ENCODE measurements at places on chromosomes 5 and 9.

DNA sequence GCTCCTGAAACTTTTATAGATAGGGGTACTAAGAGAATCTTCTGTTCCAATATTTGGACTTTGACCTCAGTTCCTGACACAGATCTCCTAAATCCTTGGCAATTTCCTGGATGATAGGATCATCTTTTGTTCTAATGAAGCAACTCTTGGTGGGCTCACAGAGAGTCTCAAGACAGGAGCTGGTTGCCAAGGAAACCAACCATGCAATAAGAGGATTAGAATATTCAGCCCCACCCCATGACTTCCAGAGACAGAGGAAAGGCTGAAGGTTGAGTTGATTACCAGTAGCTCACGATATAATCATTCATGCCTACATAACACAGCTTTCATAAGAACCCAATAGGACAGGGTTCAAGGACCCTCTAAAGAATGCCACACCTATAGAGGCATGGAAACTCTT lies 2050.2 kb upstream of the CDH6 start:
- no peaks in the 10 kb centered on the region for H3K27me3 ChIP-seq
- H3K4me1 ChIP-seq, result no peaks in the 10 kb centered on the region
- DNase-seq, result no peak
- H3K36me3 ChIP-seq, result no peaks in the 10 kb centered on the region
- no peak overlapping the region for H3K4me3 ChIP-seq

DNA sequence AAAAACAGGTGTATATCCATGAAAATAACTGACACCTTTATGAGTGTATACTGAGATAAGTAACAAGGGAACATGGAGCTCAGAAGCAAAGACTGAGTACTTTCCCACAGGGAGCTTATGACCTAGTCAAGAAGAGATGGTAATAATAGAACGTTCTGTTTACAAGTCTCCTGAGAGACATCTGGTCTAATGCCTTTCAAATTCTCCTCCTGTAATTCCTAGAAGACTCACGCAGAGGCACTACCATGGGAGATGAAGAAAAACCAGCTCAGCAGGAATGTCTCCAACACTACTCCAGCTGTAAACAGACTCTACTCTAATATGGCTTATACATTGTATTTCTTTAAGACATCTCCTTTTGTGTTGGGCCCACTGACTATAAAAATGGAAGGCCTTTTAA lies 503.6 kb upstream of the TUSC1 start:
- no peaks in the 10 kb centered on the region for H3K36me3 ChIP-seq
- no peak overlapping the region for H3K4me3 ChIP-seq
- DNase-seq, result no peak
- no peak overlapping the region for H3K27ac ChIP-seq
- H3K27me3 ChIP-seq, result no peaks in the 10 kb centered on the region

- no peak overlapping the region for H3K4me3 ChIP-seq
- no peaks in the 10 kb centered on the region for H3K4me1 ChIP-seq
- no peak for DNase-seq
- H3K27ac ChIP-seq, result no peak overlapping the region
- H3K36me3 ChIP-seq, result no peaks in the 10 kb centered on the region
These were observed 25.6 kb upstream of the HMGCS1 start for GRCh38 chr5:43338862-43339261.

GRCh38 chr9:99807276-99807852 lies 14.3 kb upstream of the NR4A3 start:
- H3K27me3 ChIP-seq, result no peaks in the 10 kb centered on the region
- peak; percentile 79 for DNase-seq
- H3K4me3 ChIP-seq, result no peak overlapping the region
- H3K27ac ChIP-seq, result no peak overlapping the region
- no peaks in the 10 kb centered on the region for H3K4me1 ChIP-seq

- no peaks in the 10 kb centered on the region for H3K36me3 ChIP-seq
- no peak overlapping the region for H3K27ac ChIP-seq
- no peaks in the 10 kb centered on the region for H3K4me1 ChIP-seq
- H3K27me3 ChIP-seq, result no peaks in the 10 kb centered on the region
These were observed 68.8 kb upstream of the NTRK2 start for GRCh38 chr9:84600739-84601138.

Data from hepatocyte (in vitro differentiated cells).